ENCODE measurements at places on chromosomes 7 and 10.

GRCh38 chr7:94425546-94425945 is 30.9 kb downstream of the COL1A2 start:
- DNase-seq, result no peak

- no peak for DNase-seq
Measured at GRCh38 chr10:69061305-69062161, 26.4 kb upstream of the SRGN start.

DNA sequence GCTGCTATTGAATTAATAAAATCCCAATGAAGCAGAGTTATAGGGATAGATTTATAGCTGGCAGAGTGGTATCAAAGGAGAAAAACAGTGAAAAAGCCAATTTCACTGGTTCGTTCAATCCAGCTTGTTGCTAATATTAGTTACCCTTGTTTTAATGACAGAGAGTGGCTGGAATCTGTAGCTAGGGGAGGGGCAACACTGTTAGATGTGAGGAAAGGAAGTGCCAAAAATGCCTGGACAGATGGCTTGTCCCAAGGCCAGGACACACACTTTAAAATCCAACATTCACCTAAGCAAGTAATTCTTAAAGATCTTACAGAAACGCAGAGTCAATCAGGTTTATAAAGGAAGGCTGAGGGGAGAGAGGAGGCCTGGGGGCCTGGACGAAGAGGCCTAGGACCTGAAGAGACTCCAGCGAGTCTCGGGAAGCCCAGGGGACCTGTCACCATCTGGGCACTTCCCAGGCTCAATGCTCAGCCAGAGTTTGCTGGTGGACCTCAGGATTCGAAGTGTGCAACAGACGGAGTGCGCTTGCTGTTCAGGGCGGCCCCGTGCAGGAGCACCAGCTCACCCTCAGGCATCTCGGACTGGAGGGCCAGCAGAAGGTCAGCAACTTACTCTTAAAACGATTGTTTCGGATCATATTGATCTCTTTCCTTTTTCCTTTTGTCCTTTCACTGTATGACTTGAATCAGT is 36.7 kb downstream of the TMEM248 start:
- no peak for DNase-seq

DNA sequence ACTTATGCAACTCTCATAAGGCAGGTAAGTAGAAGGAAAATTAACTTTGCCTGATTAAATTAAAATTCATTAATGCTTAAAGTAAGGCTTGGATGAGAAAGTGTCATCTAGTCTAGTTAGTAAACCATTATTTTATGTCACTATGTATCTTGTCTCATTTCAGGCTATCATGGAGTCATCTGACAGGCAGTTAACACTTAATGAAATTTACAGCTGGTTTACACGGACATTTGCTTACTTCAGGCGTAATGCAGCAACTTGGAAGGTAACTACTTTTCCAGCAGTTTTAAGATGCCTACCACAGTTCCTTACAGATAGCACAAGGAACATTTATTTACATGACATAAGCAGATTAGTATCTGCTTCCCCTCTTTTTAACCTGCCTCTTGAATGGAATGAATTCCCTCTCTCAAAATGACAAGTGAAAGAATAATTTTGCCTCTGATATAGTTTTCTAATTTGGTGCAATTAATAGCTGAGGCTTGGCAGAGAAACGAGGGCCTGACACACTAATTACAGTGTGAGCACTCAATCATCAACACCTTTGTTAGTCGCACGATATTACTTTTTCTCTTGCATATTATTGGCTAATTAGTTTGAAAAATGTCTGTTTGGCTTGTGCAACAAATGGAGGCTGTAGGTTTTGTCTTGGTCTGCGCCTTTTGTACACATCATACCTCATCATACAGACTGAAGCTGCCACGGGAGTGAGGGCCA is 245.0 kb downstream of the FOXP2 start:
- DNase-seq, result no peak

DNA sequence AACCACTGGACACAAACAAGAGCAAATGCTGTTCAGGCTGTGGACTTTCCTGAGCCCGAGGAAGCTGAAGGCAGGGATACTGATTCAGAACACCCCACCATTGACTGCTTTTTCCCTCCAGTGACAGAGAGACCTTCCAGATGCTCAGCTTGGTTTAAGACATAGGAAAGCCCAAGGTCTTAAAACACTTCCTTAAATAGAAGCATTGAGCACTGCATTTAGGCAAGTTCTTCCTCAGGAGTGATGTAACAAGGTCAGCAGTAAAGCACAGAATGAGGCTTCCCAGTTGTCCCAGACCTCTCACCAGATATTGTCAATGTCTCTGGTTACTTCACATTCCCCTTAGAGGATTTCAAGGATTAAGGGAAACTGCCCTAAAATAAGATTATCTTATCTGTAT is 19.6 kb upstream of the CDCA7L start:
- DNase-seq, result no peak

GRCh38 chr7:26815426-26815825 is 49.0 kb downstream of the SKAP2 start:
- no peak for DNase-seq

GRCh38 chr10:115355162-115355760 is 262.1 kb downstream of the ATRNL1 start:
- DNase-seq, result no peak

GRCh38 chr10:38050212-38050611 is 39.7 kb downstream of the ZNF33A start:
- DNase-seq, result no peak

DNA sequence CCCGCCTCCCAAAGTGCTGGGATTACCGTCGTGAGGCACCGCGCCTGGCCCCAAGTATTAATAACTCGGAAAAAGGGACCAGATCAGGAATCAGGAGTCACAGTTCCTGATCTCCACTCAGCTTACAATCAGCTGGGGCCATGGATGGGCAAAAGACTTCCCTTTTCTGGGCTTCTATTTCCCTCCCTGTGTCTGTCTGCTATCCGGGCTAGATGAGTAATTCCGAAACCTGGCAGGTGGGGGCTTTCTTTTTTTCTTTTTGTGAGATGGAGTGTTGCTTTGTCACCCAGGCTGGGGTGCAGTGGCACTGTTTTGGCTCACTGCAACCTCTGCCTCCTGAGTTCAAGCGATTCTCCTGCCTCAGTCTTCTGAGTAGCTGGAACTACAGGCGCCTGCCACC is 11.6 kb downstream of the RPS24 start:
- DNase-seq, result no peak

DNA sequence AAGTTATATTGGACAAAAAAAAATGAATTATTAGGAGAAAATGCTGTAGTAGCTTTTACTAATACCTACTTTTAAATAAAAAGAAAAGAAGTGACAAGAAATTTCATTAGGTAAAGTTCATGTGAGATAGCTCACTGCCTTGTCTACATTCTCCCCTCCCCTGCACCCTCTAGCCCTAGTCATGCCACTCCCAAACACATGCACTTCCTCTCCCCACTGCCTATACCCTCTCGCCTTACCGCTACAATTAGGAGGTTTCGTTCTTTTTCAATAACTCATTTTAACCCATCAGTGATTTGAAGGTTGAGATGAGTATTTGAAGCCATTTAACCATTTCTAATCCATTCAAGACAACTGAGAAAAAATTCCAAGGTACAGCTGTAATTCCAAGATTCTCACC is 75.3 kb downstream of the HIBADH start:
- DNase-seq, result no peak

DNA sequence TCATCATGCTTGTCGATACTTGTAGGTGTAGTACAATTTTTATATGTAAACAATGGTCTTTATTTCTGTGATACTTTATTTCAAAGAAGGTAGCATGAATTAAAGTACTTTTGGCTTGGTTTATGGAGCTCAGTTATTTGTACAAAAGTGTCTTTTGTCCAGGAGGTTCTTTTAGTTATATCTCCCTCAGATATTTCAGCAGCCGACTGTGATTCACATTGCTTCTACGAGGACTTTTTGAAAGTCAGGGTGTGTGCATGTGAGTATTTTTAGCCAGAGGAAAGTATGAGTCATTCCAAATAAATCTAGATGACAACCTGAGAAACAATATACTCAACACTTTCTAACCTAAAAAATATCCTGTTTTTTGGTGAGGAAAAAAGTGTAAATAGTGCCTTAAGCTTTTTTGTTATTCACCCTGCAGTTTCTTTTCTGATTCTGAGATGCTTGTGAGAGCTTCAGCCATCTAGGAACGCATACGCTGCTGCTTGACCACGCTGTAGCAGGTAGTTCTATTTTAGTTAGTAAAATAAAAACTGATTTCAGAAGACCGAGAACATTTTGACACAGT is 595 bp upstream of the SUN1 start:
- no peak for DNase-seq

- no peak for DNase-seq
Measured at GRCh38 chr10:102185811-102186527, 33.8 kb downstream of the NOLC1 start.

- DNase-seq, result no peak
Measured at GRCh38 chr7:94375691-94376090, 19.0 kb upstream of the COL1A2 start.

- DNase-seq, result no peak
Measured at GRCh38 chr10:22345301-22346095, at the start of gene SPAG6. Gene SPAG6, plus strand, starts transcription at chr10:22345496. Its CDS starts 116 bp downstream, at chr10:22345612.

- DNase-seq, result no peak
Measured at GRCh38 chr10:126675656-126676438, 5.4 kb upstream of the C10orf90 start.

GRCh38 chr10:78763651-78764395 is 304.9 kb upstream of the ZMIZ1 start:
- DNase-seq, result peak; percentile 32

- no peak for DNase-seq
Measured at GRCh38 chr10:69659241-69660038, 29.4 kb downstream of the FAM241B start.

DNA sequence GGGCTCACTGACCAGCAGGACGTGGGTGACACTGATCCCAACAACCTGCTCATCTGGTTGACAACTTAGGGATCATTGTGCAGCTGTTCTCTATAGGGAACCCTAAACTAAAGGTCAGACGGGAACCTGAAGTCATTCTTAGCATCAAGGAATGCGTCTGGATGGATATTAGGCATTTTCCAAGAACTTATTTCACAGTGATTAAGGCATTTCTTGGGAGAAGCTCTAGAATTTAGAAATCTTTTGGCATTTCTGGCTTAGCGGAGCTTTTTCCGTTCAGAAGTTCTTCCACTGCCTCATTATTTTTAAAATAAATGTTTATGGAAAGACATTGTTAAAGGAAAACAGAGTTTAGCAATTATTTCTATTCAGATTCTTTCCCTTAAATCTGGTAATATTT is 303.3 kb upstream of the IGFBP3 start:
- DNase-seq, result no peak

- no peak for DNase-seq
Measured at GRCh38 chr10:101725296-101726114, 30.5 kb upstream of the FBXW4 start.

- DNase-seq, result no peak
Measured at GRCh38 chr10:33781606-33782395, 447.3 kb upstream of the NRP1 start.

- no peak for DNase-seq
Measured at GRCh38 chr10:83824099-83824498, 315.2 kb upstream of the GHITM start.

GRCh38 chr7:84216472-84216871 is 21.9 kb upstream of the SEMA3A start:
- DNase-seq, result no peak

- no peak for DNase-seq
Measured at GRCh38 chr7:11810043-11810625, 21.9 kb downstream of the THSD7A start.

GRCh38 chr7:20241194-20241910 is 24.2 kb upstream of the MACC1 start:
- DNase-seq, result no peak

DNA sequence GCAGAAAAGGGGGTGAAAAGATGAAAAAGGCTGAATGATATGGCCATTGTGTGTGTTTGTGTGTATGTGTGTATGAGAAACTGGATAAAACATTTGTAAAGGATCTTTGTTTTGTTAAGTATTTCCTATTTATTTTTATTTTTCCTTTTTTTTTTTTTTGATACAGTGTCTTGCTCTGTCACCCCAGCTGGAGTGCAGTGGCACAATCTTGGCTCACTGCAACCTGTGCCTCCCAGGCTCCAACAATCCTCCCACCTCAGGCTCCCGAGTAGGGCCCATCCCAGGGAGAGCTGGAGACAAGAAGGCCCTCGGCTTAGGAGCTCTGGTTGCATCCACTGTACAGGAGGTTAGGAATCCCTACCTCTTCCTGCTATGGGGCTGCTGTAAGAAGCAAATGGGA is 6.9 kb upstream of the CALML5 start:
- no peak for DNase-seq

GRCh38 chr10:6843481-6843881 is 263.4 kb upstream of the PRKCQ start:
- no peak for DNase-seq

DNA sequence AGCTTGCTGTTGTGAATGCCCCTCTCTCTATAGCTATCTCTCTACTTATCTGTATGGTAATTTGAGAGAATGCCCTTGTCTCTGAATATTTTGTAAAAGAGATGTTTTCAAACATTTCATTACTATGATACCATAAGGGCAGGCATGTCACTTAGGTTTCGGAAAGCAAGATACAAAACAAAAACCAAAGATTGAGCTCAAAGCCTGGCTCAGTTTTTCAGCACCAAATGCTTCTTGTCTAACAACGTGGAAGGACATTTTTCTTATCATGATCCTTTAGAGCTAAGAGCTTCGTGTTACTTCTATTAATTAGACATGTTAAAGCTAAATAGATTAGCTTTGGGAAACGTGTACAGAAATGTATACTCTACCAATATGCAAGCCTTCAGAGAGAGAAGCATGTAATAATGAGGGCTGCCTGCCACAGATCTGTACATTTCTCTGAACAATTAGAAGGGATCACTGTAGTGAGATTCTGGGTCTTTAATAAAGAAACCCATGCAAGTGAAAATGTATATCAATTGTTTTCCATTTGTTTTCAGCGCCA is 148.9 kb downstream of the ARID5B start:
- no peak for DNase-seq

- DNase-seq, result no peak
Measured at GRCh38 chr10:78915190-78915518, 153.6 kb upstream of the ZMIZ1 start.

- DNase-seq, result no peak
Measured at GRCh38 chr10:107033799-107034422, 130.6 kb downstream of the SORCS1 start.

DNA sequence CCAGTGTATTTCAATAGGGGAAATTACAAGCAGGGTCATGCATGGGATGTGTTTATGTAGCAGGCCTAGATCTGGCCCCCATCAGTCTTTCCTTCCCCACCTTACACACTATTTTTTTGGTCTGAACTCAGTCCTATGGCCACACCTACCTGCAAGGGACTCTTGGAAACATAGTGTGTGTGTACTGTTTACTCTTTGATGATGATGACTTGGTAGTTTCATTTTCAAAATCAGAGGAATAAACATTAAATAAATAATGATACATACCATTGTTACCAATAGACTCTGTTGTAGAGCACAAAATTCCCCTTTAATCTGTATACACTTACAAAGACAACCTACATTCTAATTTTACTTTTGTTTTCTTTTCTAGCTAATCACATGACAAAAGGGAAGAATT is 191.0 kb downstream of the ZEB1 start:
- no peak for DNase-seq

GRCh38 chr7:77235276-77235675 is 35.7 kb upstream of the FGL2 start:
- DNase-seq, result no peak

Data from stimulated activated CD4-positive, alpha-beta T cell treated with anti-CD3 and anti-CD28 coated beads, Interleukin-2, amount 100 ng/mL, for 48 hours (primary cell).